ENCODE measurements at places on chromosomes 1 and 21.

GRCh38 chr1:160619742-160620277, 27.0 kb downstream of the SLAMF1 start:
- no peak for DNase-seq

DNA sequence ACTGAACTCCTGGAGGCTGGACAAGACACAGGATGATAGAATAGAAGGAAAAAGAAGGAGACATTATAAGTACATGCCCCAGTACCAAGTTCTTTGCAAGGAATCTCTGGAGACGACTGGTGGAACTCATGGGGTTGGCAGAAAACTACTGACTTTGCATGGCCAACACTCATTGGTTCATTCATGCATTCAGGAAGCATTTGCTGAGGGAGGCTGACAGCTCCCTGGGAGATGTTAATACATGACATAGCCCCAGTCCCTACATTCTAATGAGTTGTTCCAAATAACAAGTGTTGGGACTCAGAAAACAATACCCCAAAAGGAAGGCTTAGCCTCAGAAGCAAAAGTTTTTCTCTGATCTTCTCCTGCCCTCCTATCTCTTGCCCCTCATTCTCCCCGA, 172.8 kb upstream of the IRF2BP2 start:
- no peak for DNase-seq

- DNase-seq, result no peak
Measured at GRCh38 chr1:12415038-12415466, 185.2 kb downstream of the VPS13D start.

GRCh38 chr1:39800471-39800835, 11.8 kb upstream of the BMP8B start:
- DNase-seq, result no peak

DNA sequence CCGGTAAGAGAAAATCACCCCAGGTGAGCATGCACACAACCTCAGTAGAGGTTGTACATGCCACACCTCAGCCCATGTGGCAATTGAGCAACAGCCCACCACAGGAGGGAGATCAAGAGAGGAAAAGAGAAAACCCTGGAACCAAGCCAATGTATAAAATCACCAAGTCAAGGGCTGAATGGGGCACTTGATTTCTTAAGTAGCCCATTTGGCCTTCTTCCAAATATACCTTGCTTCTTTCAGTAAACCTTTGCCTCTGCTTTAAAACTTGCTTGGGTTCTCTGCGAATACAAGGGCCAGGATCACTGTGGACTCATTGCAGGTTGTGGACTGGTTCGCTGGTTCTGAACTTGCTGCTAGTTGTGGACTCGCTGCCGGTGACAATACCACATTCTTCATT, 1814.0 kb downstream of the PLA2G4A start:
- DNase-seq, result no peak

DNA sequence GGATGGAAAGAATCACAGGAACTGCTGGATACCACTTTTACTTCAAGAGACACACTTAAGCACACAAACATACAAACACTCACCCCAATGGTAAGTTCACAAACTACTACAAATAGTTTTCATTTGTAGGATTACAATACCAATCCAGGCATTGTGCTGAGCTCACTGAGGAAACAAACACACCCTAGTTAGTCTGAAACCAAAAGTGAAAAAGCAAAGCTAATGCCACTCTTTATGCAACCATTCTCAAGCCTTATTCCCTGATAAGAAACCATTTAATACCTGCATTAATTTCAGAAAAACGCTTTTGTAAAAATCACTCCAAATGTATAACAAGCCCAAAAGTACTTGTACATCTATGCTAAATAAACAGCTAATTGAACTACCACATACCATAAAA, 38.3 kb downstream of the RNF115 start:
- no peak for DNase-seq
